ENCODE measurements at places on chromosomes 16 and 17.

DNA sequence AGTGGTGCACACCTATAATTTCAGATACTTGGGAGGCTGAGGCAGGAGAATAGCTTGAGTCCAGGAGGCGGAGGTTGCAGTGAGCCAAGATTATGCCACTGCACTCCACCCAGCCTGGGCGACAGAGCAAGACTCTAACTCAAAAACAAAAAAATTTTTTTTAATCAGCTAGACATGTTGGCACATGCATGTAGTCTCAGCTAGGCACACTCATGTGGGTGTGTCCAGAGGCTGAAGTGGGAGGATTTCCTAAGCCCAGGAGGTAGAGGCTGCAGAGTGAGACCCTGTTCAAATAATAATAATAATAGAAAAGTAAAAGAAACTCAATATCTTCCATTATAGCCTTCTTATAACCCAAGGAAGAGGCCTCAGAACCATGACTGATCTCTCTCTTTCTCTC is 11.5 kb upstream of the ARHGAP17 start:
- no peak for DNase-seq

- DNase-seq = peak; percentile 45
Observed at GRCh38 chr17:78789663-78790181, 7.6 kb upstream of the CYTH1 start.

- no peak for DNase-seq
Observed at GRCh38 chr16:19980632-19981265, 92.9 kb downstream of the GPR139 start.

DNA sequence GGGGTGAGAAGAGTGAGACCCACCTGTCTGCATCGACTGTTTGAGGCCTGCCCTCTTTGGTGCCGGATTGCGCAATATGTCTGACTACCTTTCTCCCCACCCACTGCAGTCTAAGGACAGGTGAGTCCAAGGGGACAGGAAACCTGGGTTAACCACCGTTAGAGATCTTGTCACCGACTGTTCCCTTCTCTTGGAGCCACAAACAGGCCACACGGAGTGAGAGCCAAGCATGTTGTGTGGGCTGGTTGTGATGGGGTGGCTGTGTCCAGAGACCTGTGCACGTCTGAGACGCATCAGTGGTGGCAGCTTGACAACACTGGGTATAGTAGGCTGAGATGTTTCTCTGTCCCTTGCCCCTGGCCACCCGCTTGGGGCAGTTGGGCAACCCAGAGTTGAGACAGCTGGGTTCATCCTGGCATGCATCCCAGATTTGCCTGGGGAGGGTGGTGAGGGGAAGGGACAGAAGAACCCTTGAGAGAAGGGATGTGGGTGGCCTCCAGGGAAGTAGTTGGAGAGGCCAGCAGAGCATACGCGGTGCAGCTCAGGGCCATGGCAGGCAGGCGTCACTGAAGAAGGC is 21.4 kb downstream of the MPRIP start:
- DNase-seq = no peak

DNA sequence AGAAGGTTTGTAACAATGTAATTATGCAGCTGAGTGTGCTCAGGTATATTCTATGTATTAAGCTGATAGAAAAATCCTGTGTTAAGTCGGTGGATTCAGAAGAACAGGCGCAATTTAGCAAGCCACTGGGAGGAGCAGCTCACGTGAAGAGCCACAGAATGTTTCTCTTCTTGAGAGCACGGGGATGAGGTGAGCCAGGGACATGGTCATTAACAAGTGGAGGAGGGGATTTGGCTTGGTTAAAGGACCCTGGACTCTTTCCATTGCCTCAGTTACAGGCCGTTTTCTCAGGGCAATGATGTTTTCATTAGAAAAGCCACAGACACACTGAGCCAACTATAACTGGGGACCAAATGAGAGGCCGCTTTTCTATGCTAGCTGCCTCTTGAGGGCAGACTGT is 178.7 kb downstream of the SNX29 start:
- no peak for DNase-seq

DNA sequence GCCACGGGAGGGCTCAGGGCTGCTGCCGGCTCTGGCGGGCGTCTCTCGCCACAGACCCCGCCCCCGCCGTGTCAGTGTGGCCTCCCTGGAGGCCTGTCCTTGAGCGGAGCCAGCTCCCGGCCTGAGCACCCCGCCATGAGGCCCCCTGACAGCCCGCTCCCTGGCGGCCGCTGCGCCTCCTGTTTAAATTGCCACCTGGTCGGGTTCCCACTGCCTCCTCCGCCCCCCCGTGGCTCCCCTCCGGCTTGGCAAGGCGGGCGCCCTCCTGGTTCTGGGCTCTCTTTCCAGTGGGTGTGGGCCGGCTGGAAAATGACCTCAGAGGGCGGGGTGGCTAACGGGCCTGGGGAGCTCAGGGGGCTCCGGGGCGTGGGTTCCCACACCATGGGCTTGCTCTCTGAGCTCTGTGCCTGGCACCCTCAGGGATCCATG is 42.1 kb upstream of the SSTR5 start:
- DNase-seq = no peak

GRCh38 chr17:64146418-64147109 is 16.6 kb upstream of the ERN1 start:
- DNase-seq = no peak

GRCh38 chr17:17445925-17446665 is 30.7 kb upstream of the MED9 start:
- no peak for DNase-seq

- no peak for DNase-seq
Observed at GRCh38 chr17:49214676-49215360, 4.3 kb downstream of the ABI3 start.
